ENCODE measurements at places on chromosomes 5 and 9.

DNA sequence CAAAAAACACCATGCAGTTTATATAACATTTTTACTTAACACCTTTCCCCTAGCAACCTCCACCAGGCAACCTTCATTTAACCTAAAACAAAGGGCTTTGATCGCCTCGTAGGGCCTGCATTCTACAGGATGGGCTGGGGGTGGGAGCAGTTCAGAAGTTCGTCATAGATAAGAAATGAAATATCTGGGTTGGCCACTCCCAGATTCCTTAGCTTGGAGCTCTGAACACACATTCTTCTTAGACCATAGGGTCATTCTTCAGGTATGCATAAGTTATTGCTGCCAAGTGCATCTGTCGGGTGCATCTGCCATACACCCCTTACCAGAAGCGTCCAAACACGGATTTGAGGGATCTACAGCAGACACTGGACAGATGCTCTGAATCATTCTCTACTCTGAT, 4.3 kb upstream of the SLC22A5 start:
- DNase-seq, result no peak

GRCh38 chr5:59629561-59629960, 264.0 kb downstream of the PDE4D start:
- DNase-seq, result no peak

- DNase-seq, result no peak
Observed at GRCh38 chr9:75881761-75882160, 8.7 kb upstream of the PCSK5 start.

DNA sequence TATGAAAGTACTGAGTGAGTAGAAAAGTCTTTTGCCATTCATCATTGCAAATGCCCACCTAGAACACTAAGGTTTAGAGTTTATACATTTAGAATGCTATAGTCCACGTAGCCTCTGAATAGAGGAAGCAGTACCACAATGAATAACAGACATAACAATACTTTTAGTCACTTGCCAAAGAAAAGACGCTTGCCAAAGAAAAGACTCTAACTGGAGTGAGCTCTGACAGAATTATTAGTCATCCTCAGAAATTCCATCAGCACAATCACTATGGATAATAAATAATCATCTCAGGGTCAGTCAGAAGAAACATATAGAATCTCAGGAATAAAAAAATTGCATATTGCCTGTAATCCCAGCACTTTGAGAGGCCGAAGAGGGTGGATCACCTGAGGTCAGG, 168.5 kb upstream of the TARS1 start:
- no peak for DNase-seq

GRCh38 chr9:95157481-95158151, 159.9 kb downstream of the FANCC start:
- DNase-seq, result no peak

DNA sequence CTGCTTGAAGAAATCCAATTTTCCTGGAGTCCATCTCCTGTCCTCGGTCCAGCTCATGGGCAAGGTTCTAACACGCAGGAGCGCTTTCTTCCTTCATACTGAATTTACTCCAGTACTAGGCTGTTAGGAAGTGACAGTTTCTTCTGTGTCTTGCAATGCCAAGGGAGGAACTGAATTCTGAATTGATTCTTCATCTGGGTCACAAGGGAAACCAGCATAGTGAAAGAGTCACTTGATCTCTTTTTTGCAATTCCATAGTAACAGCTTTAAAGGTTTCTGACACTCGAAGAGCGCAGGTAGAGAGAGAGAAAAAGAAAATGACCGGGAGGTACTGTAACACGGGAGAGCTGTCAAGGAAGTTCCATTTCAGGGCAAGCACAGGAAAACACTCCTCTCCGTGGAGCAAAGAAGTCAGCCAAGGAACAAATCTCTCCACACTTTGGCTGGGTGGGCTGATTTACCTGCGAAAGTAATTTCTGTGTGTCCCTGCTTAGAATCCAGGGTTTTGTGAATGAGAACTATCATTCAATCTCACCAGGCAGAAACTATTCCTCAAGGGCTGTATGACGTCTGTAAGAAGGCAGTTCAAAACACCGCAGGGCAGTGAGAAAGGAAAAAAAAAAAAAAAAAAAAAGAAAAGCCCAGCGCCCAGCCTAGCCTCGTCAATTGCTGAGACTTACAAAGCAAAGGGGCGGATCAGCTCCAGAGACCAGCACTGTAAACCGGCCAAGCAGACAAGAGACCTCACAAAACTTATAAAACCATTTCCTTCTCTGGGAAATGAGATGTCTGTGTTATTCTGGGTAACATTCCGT, 617.8 kb downstream of the PDE4D start:
- DNase-seq, result no peak

DNA sequence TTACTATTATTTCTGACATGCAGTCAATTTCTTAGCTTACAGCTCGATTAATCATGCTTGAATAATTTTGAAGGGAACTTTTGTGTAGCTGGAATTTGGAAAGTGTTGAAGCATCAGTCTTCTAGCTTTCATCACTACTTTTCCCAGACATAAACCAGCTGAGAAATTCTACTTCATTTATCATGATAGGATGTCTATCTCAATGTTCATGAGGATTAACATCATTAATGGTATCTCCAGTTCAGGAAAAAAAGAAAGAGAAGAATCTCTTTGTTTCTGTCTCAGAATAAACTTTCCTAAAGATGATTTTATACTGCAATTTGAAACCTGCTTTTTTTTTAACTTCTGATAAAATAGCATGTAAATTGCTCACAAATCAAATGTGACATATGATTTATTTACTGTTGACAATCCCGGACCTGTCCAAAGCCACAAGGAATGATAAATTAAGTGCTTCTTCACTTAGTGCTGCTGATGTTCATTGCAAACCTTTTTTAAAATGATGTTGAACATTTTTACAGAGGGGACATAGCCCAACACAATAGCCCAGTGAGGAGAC, 412.1 kb upstream of the CLINT1 start:
- no peak for DNase-seq

DNA sequence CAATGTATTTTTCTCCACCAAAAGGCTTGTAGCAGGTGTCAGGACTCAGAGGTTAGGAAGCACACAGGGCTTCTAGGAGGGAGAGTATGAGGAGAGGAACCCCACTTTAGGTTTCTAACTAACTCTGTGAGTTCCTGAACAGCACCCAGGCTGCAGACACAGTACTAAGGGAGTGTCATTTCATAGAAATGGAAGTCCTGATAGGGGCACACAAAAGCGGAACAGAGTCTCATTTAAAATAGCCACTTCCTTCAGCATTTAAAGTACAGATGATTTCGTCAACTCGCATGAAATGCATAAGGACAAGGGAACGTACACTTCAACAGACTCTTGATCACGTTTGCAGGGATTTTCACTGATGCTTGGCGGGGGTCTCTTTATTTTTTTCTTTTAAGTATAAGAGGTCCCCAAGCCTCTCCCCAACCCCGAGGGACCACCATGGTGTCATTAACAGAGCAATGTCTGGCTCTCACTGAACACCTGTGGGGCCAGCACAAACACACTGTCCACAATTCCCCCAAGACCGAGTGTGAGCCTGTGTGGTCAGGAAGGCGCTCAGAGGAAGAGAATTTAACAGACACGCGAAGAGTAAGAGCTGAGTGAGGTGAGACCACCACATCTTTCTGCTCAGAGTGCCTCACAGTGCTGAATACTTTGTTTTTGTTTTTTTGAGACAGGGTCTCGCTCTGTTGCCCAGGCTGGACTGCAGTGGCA, 82.3 kb downstream of the SECISBP2 start:
- no peak for DNase-seq

- no peak for DNase-seq
Observed at GRCh38 chr5:133234273-133234672, 182.5 kb downstream of the HSPA4 start.

DNA sequence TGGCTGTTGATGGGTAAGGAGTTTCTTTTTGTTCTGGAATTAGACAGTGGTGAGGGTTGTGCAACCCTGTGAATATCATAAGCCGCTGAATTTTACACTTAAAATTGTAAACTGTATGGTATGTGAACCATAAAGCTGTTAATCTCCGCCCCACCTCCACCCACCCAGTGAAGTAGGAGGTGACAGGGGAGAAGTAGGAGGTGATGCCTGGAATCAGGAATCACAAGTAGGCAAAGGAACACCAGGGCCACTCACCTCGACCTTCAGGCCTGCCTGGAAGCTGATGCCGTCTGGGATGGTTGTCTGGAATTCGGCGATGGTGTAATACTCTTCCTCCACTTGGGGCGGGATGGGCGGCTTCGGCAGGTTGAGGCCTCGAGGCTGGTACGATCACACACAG, 62.3 kb upstream of the UBTD2 start:
- no peak for DNase-seq

DNA sequence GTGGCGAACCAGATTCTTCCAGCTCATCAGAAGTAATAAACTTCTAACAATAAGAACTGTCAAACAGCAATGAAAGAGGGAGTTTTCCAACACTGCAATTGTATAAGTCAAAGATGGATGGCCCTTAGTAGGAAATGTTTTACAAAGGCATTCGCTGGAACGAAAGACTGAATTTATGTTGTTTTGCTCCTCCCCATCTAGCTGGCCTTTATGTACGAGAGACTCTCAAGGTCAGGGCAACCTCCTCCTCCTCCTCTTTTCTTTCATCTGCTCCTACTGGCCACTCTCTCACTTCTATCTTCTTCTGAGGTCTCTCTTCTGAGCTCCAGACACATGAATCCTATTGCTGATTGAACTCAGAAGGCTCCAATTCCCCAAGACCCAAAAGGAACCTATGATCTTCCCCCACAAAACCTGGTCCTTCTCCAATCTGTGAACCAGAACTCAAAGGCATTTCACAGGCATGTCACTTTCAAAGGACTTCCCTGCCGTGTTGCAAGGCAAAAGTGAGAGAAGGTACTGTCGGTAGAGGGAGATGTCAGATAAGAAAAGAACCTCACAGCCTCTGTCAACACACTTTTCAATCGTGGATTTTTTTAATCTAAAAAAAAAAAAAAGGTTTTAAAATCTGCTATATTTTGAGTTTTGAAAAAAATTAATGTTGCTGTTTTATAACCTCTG, 28.5 kb upstream of the PUM3 start:
- DNase-seq, result no peak

- DNase-seq, result peak; percentile 60
Observed at GRCh38 chr9:97710356-97711222, 13.4 kb upstream of the XPA start.

DNA sequence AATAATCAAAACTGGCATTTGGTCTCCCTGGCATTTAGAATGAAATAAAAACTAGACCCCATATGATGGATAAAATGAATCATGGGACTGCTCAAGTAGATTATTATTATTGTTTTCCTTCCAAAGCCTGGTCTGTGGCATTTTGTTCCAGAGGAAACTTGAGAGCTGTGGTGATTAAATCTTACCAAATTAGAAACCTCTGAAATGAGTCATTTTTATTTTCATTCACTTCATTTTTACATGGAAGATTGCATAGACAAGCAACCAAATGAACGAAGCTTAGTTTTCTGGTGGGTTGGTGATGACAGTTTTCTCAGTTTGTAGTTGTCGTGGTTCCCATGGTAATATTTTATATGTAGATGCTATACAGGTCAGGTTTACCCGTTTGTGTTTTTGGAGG, 23.4 kb downstream of the PAM start:
- no peak for DNase-seq

Data from CD4-positive, alpha-beta memory T cell (primary cell).